HCT116 (cell line): ENCODE measurements at places on chromosomes 3 and 15. TPM values are rescaled to one million over a fixed set of nuclear protein-coding genes. Genes with fewer than 3 reads are reported as not detected.
A peak's percentile ranks its signal among the peaks of the same experiment; 100 is the strongest.

DNA sequence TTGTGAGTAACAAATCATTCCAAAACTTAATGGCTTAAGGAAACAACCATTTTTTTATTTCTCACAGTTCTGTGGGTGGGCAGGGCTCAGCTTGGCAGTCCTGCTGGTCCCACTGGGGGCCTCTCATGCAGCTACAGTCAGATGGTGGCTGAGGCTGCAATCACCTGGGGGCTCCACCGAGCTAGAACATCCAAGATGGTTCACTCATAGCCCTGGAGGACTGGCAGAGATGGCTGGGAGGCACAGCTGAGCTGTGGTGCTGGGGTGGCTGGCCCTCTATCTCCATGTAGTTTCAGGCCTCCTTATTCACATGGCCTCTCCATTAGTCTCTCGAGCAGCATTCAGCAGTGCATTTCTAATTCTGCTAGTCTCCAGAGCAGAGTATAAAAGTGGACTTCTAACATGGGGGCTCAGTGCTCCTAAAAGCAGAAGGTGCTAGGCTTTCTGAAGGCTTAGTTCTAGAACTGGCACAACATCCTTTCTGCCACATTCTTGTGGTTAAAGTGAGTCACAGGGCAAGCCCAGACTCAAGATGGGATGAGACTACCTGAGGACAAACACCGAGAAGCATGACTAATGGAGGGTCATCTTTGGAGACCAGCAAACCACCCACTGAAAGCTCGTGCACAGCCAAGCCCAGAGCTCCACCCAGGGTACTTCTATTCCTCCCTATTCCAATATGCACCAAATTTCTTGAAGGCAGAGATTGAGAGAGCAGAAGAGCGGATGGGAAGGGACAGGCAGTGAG is 6.3 kb downstream of the CAV3 start:
- DNase-seq = peak; percentile 85
- no peaks in the 10 kb centered on the region for H3K27me3 ChIP-seq
- peak overlapping the region; percentile 52 for H3K4me3 ChIP-seq
- no peaks in the 10 kb centered on the region for H3K36me3 ChIP-seq

- no peak overlapping the region for H3K4me3 ChIP-seq
- DNase-seq = no peak
- peaks cover 3% of the 10 kb centered on the region; the same call in 1 of the 2 replicates for H3K36me3 ChIP-seq
- no peak overlapping the region for H3K27ac ChIP-seq
Observed at GRCh38 chr3:121491683-121492320, 54.0 kb downstream of the POLQ start.

DNA sequence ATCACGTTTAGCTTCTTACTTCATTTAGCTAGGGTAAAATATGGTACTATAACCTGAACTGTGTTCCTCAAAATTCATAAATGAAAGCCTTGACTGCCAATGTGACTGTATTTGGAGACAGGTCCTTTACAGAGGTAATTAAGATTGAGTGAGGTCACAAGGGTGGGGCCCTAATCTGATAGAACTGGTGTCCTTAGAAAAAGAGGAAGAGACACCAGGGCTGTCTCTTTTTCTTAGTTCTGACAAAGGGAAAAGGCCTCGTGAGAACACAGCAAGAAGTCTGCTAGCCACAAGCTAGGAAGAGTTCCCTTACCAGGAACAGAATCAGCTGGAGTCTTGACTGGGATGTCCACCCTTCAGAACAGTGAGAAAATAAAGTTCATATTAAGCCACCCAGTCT is 162.7 kb downstream of the GMNC start:
- no peaks in the 10 kb centered on the region for H3K27me3 ChIP-seq
- no peak for DNase-seq
- H3K27ac ChIP-seq = no peak overlapping the region

- H3K4me3 ChIP-seq = no peak overlapping the region
- H3K27me3 ChIP-seq = no peaks in the 10 kb centered on the region
- peaks cover 8% of the 10 kb centered on the region; the same call in 1 of the 2 replicates for H3K4me1 ChIP-seq
- no peak for DNase-seq
- H3K27ac ChIP-seq = no peak overlapping the region
Observed at GRCh38 chr3:59046839-59047238, 3.0 kb downstream of the CFAP20DC start.

DNA sequence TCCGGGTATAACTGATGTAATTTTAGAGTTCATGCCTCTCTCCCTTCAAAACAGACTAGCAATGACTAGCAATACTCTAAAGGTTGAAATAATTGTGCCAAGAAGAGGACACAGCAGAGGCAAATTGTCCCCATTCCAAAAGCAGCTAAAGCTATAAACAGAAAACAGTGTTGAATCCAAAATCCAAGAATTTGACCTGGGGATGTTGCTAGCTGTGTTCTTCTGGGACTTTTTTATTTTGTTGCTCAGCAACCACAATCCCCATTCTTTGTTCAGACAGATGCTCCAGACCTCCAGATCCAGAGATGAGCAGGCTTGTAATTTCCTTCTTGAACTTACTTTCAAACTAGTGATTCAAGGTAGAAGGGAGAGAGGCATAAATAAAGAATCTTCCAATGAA is 191.5 kb downstream of the FOXB1 start:
- no peak overlapping the region for H3K4me3 ChIP-seq
- no peaks in the 10 kb centered on the region for H3K36me3 ChIP-seq
- DNase-seq = no peak
- no peak overlapping the region for H3K27ac ChIP-seq
- H3K4me1 ChIP-seq = no peaks in the 10 kb centered on the region

DNA sequence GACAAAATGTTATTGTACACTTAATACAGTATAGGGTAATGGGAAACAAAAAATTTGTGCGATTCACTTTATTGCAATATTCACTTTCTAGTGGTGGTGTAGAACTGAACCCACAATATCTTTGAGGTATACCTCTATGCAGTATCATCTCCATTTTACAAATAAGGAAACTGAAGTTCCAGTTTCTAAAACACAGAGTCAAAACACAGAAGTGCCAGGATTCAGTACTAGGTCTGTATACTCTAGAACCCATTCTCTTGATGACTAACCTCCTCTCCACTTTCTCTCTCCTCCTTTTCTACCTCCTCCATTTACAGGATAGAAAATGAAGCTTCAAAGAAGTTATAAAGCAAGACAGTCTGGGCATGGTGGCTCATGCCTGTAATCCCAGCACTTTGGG is 62.2 kb downstream of the MB21D2 start:
- no peaks in the 10 kb centered on the region for H3K27me3 ChIP-seq
- DNase-seq = no peak
- H3K4me3 ChIP-seq = no peak overlapping the region
- peaks cover 27% of the 10 kb centered on the region for H3K4me1 ChIP-seq

DNA sequence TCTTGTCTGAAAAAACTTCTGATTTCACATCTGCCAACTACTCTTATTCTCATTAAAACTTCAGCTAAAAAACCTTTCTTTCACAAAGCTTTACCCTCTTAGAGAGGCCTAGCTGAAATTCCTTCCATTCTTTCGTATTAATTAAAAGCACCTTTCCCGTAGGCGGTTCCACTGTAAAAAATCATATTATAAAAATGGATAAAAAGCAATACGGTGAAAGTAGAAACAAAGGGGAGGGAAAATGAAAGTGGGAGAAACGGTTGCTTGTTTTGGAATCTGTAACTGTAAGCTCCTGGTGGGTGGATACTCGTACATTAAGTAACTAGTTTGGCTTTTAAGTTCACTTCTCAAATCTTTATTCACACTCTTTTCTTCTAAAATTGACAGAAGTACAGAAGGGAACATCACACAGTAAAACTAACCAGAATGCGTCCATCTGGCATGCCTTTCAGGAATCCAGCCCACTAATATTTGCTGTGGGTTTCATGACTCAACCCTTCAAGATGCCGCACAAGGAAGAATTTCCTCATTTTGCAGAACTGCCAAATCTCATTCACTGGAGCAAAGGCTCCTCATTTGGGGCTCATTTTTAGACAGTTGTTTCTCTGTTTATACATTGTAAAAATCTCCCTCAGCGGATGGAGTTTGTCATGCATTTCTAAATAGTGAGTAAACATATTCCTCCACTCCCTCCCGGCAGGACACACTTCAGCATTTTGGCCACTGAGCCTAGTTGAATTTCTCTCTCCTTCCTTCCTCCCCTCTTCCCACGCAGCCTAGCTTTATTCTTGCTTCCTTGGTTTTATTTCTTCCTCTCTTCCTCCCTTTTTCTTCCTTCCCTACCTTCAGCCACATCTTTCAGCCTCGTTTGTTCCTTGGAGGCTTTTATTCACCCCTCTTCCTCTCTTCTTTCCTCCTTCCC is 419.5 kb upstream of the NAALADL2 start:
- DNase-seq = peak; percentile 91
- peak overlapping the region; percentile 78 for H3K4me3 ChIP-seq
- no peaks in the 10 kb centered on the region for H3K27me3 ChIP-seq
- H3K4me1 ChIP-seq = peaks cover 36% of the 10 kb centered on the region
- no peaks in the 10 kb centered on the region for H3K36me3 ChIP-seq

DNA sequence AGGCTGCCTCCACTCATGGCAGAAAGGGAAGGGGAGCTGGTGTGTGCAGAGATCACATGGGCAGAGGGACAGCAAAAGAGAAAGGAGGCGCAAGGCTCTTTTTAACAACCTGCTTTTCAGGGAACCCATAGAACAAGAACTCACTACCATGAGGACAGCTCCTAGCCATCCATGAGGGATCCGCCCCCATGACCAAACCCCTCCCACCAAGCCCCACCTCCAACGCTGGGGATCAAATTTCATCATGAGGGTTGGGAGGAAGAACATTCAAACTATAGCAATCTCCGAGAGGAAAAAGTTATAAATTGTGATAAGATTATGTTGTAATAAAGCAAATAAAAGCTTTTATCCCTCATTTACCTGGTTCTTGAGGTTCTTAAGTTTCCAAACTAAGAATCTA is 84.7 kb upstream of the LMCD1 start:
- DNase-seq = peak; percentile 6
- H3K27me3 ChIP-seq = no peaks in the 10 kb centered on the region; the same call in 1 of the 2 replicates
- peaks cover 4% of the 10 kb centered on the region; the same call in 1 of the 2 replicates for H3K4me1 ChIP-seq
- H3K4me3 ChIP-seq = no peak overlapping the region
- no peak overlapping the region for H3K27ac ChIP-seq

DNA sequence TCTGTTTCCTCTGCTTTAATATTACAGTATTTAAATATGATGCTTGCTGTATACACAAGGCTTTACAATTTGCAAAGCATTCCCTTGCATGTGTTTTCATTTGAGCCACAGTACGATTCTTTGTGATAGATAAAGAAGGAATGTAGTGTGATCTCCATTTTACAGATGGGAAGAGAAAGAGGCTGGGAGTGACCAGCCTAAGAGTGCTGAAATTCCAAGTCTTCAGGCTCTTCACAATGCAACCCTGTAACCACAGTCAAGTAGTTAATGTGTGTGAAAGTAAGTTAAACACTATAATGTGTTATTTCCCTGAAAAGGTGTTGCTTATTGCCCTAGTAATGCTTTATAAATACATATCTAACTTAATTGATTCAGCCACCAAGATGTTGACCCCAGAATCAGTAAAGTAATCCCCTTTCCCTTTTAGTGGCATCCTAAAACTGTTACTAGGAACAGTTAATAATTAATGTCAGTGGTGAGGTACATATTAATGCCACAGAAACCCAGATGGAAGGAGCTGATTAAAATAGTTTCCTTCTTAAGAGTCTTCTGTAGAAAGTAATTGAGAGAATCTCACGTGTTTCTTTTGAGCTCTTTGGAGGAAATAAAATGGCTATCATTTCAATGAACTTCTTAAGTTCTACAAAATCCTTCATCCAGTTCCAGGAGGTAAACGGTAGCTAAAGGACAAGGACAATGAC is 110.4 kb downstream of the IL12A start:
- no peaks in the 10 kb centered on the region for H3K4me1 ChIP-seq
- no peak overlapping the region for H3K27ac ChIP-seq
- no peaks in the 10 kb centered on the region for H3K36me3 ChIP-seq
- no peaks in the 10 kb centered on the region for H3K27me3 ChIP-seq
- no peak for DNase-seq
- no peak overlapping the region for H3K4me3 ChIP-seq

- no peaks in the 10 kb centered on the region for H3K4me1 ChIP-seq
- no peaks in the 10 kb centered on the region for H3K27me3 ChIP-seq
- H3K4me3 ChIP-seq = no peak overlapping the region
Observed at GRCh38 chr3:184659797-184660301, 52.0 kb downstream of the MAGEF1 start.

GRCh38 chr3:132536442-132537153 is 60.5 kb upstream of the ACKR4 start:
- no peak overlapping the region for H3K27ac ChIP-seq
- H3K36me3 ChIP-seq = no peaks in the 10 kb centered on the region
- no peaks in the 10 kb centered on the region for H3K4me1 ChIP-seq
- H3K27me3 ChIP-seq = no peaks in the 10 kb centered on the region
- no peak overlapping the region for H3K4me3 ChIP-seq

SPATA12 gene
- 0.22 TPM for total RNA-seq

WDR73 gene
- 35.6 TPM for total RNA-seq

KIF23 gene
- total RNA-seq = 83.7 TPM

MCTP2 gene
- 12.9 TPM for total RNA-seq

CRABP1 gene
- 0.47 TPM for total RNA-seq
